Neuronal stem cell (in vitro differentiated cells): ENCODE measurements at places on chromosomes 3 and 15.

GRCh38 chr3:13266005-13266404, 154.1 kb downstream of the NUP210 start:
- DNase-seq, result no peak

DNA sequence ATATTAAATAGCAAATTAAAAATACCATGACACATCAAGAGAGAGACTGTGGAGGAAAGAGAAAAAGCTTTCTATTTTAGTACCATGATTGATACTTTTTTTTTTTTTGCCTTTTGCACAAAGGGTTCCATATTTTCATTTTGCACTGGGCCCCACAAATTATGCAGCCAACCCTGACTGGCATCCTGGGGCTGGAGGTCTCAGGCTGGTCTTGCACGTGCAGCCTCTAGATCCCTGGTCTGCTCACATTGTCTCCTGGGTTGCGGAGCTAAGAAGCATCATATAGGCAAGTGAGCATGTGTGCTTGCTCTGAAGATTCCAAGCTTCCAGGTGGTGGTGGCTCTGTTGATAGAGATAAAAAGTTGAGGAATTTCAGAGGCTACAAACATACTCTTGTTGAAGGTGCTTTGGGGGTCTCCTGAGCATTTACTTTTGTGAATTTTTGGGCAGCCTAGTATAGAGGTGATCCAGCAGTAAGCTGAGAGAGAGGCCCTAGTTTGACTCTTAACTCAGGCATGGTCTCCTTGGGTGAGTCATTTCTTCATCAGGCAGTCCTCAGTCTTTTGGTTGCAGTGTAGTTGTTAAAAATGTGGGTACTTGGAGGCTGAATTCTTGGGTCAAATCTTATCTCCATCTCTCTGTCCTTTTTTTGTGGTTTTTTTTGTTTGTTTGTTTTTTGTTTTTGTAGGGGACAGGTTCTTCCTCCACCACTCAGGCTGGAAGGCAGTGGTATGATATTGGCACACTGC, 31.3 kb downstream of the SMAD3 start:
- DNase-seq, result no peak

GRCh38 chr3:38147421-38147820, 9.0 kb downstream of the MYD88 start:
- no peak for DNase-seq

GRCh38 chr3:151075869-151076562, 9.4 kb upstream of the MED12L start:
- no peak for DNase-seq

- no peak for DNase-seq
These were observed 5.3 kb upstream of the HDAC11 start for GRCh38 chr3:13474776-13475303.

- no peak for DNase-seq
These were observed 187.9 kb downstream of the GHSR start for GRCh38 chr3:172260381-172260780.

- DNase-seq, result no peak
These were observed 16.4 kb downstream of the EHD4 start for GRCh38 chr15:41955807-41956525.

DNA sequence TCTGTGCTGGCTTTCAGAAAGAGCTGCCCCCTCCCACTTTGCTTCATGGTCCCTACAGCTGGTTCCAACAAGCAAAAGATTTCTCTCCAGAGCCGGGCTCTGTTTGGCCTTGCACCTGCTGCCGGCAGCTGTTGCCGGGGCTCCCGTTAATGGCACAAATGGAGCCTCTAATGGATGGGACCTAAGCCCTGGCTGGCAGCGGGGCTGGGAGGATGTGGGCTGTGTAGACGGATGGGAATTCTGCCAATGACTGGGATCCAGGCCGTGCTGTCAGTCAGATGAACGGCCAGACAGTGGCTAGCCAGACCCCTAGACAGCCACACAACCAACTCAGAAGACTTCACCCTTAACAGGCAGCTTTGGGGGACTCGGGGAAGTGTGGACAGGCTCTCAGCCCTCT, 88.0 kb downstream of the RPLP1 start:
- DNase-seq, result no peak

GRCh38 chr3:177810162-177810623, 612.9 kb upstream of the TBL1XR1 start:
- no peak for DNase-seq

- no peak for DNase-seq
These were observed 26.4 kb upstream of the LRIG1 start for GRCh38 chr3:66527246-66527645.

GRCh38 chr3:35522450-35522849, 116.9 kb upstream of the ARPP21 start:
- no peak for DNase-seq

DNA sequence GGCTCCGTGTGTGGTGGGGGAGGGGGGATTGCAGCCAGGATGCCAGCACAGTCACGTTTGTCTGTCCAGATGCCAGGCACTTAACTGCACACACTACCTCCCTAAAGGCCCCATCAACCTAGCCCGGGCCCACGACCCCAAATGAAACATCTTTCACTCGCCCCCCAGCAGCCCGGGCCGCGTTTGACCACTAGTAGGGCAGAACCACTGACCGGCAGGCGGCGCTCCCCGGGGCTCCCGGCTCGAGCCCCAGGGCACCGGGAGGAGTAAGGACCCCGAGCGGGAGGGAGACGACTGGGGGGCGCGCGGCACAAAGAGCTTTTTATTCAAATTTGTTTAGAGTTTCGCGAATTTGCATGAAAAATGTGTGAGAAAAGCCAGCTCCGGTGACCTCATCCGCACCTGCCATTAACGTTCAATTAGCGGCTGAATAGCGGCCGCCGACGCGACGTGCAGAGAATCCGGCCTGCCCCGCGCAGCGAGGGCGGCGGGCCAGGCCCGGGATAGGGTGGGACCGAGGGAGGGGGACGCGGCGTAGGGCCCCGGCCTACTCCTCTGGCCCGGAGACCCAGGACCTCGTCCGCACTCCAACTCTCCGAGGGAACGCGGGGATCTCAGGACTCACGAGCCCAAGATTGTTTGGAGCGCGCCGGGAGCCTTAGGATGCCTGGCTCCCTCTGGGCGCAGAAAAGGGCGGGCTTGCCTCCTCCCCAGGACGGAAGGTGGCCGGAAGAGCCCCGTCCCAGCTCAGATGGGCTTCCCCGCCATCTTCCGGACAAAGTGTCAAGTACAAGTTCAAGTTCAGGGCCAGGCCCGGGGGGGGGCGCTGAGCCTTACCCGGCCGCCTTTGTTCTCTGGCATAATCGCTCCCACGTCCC, 64.9 kb upstream of the POLG start:
- no peak for DNase-seq

GRCh38 chr3:76107935-76108570, 322.7 kb upstream of the ZNF717 start:
- no peak for DNase-seq

- no peak for DNase-seq
These were observed 72.5 kb downstream of the MITF start for GRCh38 chr3:69811452-69812401.

DNA sequence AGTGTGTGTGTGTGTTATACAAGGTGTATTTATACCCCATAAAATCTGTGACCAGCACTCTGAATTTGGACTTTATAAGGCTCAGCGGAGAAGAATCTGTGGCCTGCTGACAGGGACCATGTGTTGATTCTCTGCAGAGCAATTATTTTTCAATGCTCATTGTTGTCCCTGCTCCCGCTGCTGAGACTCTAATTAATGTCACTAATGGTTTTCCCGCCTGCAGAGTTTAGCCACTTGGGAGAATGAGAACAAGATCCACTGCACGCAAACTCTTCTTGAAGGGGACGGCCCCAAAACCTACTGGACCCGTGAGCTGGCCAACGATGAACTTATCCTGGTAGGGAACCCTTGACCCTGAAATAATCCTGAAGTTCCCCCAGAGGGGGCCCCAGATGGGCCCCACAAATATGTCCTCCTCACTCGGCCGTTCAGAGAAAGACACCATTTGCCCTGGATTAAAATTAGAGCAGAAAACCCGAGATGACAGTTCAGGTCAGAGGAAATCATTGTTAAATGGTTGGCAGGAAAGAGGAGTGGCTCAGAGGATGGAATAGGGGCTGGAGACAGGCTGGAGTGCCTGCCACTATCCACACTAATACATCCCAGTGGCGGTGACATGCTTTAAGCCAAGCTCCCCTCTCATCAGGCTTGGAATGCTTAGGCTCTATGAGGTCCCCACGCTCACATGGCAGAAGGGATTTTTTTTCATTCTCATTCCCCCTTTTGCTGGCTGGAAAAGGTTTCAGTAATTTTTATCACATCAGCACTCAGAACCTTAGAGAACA, 3.3 kb downstream of the CRABP1 start:
- DNase-seq, result no peak

GRCh38 chr3:129239991-129240390, 9.4 kb upstream of the COPG1 start:
- no peak for DNase-seq
